ENCODE measurements at places on chromosomes 1 and 21.

DNA sequence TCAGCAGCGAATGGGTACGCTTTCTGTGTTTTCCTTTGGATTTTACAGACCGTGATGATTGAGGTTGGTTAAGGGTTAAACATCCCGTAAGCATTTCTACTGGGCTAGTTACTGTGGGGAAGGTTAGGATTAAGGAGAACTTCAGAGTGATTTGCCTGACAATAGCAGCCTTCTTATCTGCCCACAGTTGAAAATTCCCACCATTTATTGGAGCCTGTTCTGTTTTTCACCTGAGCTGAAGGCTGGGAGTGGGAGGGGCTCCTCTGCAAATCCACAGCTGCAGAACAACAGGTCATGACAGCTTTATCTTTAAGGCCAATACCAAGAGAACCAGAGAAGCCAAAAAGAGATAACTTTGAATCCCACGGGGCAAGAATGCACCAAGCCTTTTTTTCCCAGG, 168.6 kb downstream of the KAZN start:
- no peak for DNase-seq

DNA sequence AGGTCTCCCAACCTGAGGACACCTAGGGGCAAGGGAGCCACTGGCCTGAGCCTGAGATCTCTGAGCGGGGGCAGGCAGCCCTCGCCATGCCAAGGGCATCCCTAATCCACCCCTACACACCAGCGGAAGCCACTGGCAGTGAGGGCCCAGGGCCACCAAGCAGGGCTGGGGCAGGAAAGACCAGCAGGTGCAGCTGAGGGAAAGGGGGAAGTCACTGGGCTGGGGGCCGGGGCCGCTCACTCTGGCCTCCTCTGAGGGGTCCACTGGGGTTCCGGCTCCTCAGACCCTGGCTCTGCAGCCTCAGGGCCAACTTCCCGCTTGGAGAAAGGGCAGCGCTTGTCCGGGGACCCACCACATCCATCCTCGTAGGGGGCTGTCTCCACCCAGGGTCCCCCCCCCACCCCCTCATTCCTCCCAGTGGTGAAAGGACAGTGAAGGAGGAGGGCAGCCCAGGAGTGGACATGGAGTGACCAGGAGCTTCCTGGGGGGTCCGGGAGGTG, 42.5 kb upstream of the ACTRT2 start:
- DNase-seq = no peak

DNA sequence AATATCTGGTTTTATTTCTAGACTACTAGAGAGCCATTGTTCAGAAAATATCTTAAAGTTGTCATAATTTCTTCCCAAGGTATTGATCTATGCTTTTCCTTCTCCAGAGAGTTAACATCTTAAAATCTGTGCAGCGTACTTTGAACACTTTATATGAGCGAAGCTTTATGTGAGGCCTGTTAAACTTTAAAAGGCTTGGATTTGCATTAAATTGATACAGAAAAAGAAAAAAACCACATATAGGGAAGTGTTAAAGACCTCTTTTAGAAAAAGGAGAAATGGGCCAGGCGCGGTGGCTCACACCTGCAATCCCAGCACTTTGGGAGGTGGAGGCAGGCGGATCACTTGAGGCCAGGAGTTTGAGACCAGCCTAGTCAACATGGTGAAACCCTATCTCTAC, 59.2 kb upstream of the MORC3 start:
- no peak for DNase-seq

GRCh38 chr1:43220905-43221778, 48.6 kb upstream of the TMEM125 start:
- DNase-seq = no peak

GRCh38 chr1:203630697-203631096, 4.1 kb downstream of the ATP2B4 start:
- no peak for DNase-seq

Data from stimulated activated CD8-positive, alpha-beta memory T cell treated with anti-CD3 and anti-CD28 coated beads, Interleukin-4, amount 100 ng/mL, for 1 hour (primary cell).